ENCODE measurements at places on chromosomes 11 and 22. TPM values are rescaled to one million over a fixed set of nuclear protein-coding genes. Genes with fewer than 3 reads are reported as not detected.

Gene KLHDC7B
- 3.3 TPM for total RNA-seq

Gene MYOD1
- total RNA-seq: not detected

Gene OR10A2
- total RNA-seq: not detected

GRCh38 chr22:17303840-17304779, 65.2 kb upstream of the CECR2 start:
- peaks cover 25% of the 10 kb centered on the region for H3K4me1 ChIP-seq
- H3K4me3 ChIP-seq: no peak overlapping the region
- H3K27ac ChIP-seq: peak overlapping the region; percentile 71

- H3K27me3 ChIP-seq: peaks cover 51% of the 10 kb centered on the region
- H3K36me3 ChIP-seq: no peaks in the 10 kb centered on the region
- no peak overlapping the region for H3K27ac ChIP-seq
- peaks cover 18% of the 10 kb centered on the region for H3K4me1 ChIP-seq
Measured at GRCh38 chr11:72585762-72586311, 88.4 kb downstream of the PDE2A start.

GRCh38 chr11:3635641-3636375, 6.0 kb downstream of the ART5 start:
- no peak for DNase-seq
- H3K36me3 ChIP-seq: no peaks in the 10 kb centered on the region
- no peak overlapping the region for H3K4me3 ChIP-seq
- H3K27ac ChIP-seq: no peak overlapping the region

DNA sequence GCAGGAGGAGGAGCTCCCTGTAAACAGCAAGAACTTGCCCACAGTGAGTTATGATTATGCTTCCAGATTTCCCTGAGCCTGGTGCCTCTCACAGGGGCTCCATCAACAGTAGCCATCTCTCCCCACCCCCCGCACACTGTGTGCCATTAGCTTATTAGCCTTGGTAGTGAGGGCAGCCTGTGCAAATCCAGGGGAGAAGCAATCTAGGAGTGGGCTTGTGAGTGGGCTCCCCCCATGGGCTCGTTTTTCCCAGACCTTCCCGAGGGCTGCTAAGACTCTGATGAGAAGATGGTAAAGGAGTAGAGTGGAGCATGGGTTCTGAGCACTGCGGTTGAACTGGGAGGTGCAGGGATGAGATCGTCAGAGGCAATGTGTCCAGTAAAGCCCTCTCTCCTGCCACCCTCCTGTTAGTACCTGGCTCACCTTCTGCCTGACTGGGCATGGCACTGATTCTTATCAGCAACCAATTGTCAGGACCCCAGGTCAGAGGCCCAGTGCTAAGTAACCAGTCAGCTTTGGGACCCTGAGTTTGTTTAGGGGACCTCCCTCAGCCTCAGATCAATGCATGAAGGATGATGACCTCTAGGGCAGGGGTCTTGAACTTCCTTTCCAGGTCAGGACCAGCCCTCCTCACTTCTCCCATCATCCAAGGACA, 38.4 kb upstream of the TP53I11 start:
- H3K36me3 ChIP-seq: no peaks in the 10 kb centered on the region
- no peaks in the 10 kb centered on the region for H3K27me3 ChIP-seq
- DNase-seq: no peak
- H3K4me1 ChIP-seq: no peaks in the 10 kb centered on the region
- no peak overlapping the region for H3K27ac ChIP-seq

GRCh38 chr22:47123006-47123826, 360.8 kb downstream of the TBC1D22A start:
- DNase-seq: no peak
- H3K4me1 ChIP-seq: no peaks in the 10 kb centered on the region
- no peak overlapping the region for H3K27ac ChIP-seq
- H3K36me3 ChIP-seq: no peaks in the 10 kb centered on the region
- H3K4me3 ChIP-seq: no peak overlapping the region
- no peaks in the 10 kb centered on the region for H3K27me3 ChIP-seq

GRCh38 chr22:29691636-29692326, 28.0 kb upstream of the CABP7 start:
- no peaks in the 10 kb centered on the region for H3K27me3 ChIP-seq
- peaks cover 2% of the 10 kb centered on the region for H3K4me1 ChIP-seq
- no peak overlapping the region for H3K4me3 ChIP-seq
- no peak overlapping the region for H3K27ac ChIP-seq
- no peak for DNase-seq

DNA sequence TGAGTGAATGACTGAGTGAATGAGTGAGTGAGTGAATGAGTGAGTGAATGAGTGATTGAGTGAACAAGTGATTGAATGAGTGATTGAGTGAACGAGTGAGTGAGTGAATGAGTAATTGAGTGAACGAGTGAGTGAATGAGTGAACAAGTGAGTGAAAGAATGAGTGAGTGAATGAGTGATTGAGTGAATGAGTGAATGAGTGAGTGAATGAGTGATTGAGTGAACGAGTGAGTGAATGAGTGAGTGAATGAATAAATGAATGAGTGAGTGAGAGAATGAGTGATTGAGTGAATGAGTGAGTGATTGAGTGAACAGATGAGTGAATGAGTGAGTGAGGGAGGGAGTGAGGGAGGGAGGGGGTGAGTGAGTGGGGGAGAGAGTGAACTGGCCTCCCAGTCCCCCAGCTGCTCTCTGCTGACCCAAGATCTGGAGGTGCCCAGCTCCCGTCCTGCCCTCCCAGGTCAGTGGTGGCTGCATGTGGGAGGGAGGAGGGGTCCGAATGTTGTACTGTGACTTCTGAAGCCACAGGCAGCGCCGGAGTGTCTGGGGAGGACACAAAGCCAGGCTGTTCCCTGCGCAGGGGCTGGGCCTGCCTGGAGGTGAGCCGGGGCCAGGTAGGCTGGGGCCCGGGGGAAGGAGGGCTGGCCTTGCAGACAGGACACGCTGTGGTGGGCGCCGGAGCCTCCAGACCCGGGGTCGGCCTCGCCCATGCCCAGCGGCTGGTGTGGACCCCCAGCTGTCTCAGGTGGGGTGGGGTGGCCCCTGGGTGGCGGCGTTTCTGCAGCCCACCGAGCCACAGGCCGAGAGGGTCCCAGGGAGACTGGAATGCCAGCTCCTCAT, 17.8 kb upstream of the PIM3 start:
- no peaks in the 10 kb centered on the region for H3K27me3 ChIP-seq
- no peak for DNase-seq
- H3K36me3 ChIP-seq: no peaks in the 10 kb centered on the region
- H3K4me1 ChIP-seq: peaks cover 10% of the 10 kb centered on the region

- H3K36me3 ChIP-seq: no peaks in the 10 kb centered on the region
- no peak for DNase-seq
- peaks cover 6% of the 10 kb centered on the region for H3K27me3 ChIP-seq
- no peak overlapping the region for H3K4me3 ChIP-seq
Measured at GRCh38 chr11:1650918-1651262, 21.3 kb downstream of the KRTAP5-5 start.

DNA sequence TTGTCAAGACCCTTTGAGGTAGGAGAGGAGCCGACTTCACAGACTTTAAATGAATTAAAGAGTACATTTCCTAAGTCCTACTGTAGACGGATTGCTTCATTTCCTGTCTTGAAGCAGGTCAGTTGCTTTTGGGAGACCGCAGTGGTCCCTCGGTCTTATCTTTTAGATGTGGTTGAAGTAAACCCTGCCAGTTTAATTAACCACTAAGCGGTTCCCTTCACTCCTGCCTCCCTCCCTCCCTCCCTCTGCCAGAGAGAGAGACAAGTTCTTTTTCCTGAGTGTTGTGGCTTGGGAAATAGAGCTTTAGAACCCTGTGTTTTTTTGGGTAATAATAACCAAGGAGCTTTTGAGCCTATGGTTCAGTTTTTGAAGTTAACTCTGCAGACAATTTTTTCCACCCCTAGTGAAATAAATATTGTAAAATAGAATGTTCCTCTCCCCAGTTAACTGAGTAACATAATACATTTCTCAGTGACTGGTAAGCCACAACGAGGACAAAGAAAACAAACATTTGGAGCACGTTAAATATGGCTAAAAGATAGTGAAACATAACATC, 147.5 kb downstream of the LDLRAD3 start:
- peaks cover 18% of the 10 kb centered on the region for H3K27me3 ChIP-seq
- DNase-seq: no peak
- no peak overlapping the region for H3K27ac ChIP-seq
- peaks cover 9% of the 10 kb centered on the region for H3K36me3 ChIP-seq
- no peak overlapping the region for H3K4me3 ChIP-seq

- H3K27me3 ChIP-seq: no peaks in the 10 kb centered on the region
- H3K4me3 ChIP-seq: no peak overlapping the region
- H3K4me1 ChIP-seq: no peaks in the 10 kb centered on the region
- no peak for DNase-seq
- H3K36me3 ChIP-seq: no peaks in the 10 kb centered on the region
Measured at GRCh38 chr11:106286881-106287504, 209.5 kb downstream of the AASDHPPT start.

- DNase-seq: no peak
- H3K4me1 ChIP-seq: no peaks in the 10 kb centered on the region
- peaks cover 2% of the 10 kb centered on the region for H3K27me3 ChIP-seq
- H3K4me3 ChIP-seq: no peak overlapping the region
- H3K36me3 ChIP-seq: no peaks in the 10 kb centered on the region
Measured at GRCh38 chr11:8381343-8381742, 117.7 kb upstream of the LMO1 start.

- DNase-seq: no peak
- H3K27ac ChIP-seq: peak overlapping the region; percentile 48
- H3K36me3 ChIP-seq: peaks cover 68% of the 10 kb centered on the region
- peaks cover 65% of the 10 kb centered on the region for H3K4me1 ChIP-seq
Measured at GRCh38 chr11:3786781-3787428, 10.4 kb downstream of the NUP98 start.

- H3K4me3 ChIP-seq: no peak overlapping the region
- no peaks in the 10 kb centered on the region for H3K4me1 ChIP-seq
- no peaks in the 10 kb centered on the region for H3K36me3 ChIP-seq
- no peaks in the 10 kb centered on the region for H3K27me3 ChIP-seq
- H3K27ac ChIP-seq: no peak overlapping the region
Measured at GRCh38 chr11:114651145-114651718, 27.1 kb upstream of the NXPE2 start.
